ENCODE measurements at places on chromosomes 3 and 15.

DNA sequence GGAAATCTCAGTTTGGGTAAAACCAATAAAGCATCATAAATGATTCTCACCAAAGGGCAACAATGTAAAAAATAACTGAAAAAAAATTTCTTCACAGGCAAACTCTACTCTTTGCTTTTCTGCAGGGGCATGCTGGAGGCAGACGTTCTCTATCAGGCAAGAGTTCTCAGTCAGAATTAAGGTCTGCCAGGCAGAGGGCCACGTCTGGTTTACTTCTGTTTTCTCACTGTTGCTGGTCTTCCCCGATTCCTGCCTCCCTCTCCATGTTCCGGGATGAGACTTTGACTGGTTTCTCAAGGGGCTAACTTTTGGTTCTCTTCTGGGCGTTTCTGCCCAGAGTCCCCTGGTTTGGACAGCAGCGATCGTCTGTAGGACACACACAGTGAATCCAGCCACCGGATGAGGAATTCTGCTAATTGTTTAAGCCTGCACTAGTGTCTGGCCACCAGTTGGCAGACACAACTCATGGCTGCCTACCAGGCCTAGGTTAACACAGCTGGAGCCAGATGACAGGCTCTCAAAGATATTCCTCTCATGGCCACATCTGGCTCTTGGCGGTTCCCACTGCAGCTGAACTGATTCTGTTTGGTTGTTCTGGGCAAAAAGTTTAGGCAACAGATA lies 273.1 kb downstream of the FOXP1 start:
- DNase-seq = no peak

DNA sequence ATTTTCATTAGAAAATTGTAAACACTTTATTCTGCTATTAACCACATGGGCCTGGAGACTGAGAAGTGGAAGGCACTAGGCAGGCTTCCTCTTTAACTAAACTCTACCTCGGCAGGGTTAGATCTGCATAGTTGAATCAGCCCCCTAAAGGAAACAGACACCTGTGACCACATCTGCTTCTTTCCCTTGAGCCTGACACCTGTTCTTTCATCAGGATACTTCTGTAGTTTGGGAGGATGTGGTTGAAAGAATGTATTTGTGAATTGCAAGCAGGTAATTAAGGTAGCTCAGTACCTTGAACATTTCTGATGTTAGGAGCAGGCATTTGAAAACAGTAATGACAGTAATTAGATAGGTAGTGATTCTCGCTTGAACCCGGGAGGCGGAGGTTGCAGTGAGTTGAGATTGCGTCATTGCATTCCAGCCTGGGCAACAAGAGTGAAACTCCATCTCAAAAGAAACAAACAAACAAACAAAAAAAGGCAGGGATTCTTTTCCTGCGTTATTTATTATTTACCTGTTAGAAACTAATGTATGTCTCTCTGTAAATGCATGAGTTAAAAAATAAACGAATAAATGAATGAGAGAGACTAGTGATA lies 468.5 kb downstream of the NLGN1 start:
- DNase-seq = no peak

GRCh38 chr15:37100966-37101215 lies 542 bp upstream of the MEIS2 start:
- no peak for DNase-seq

DNA sequence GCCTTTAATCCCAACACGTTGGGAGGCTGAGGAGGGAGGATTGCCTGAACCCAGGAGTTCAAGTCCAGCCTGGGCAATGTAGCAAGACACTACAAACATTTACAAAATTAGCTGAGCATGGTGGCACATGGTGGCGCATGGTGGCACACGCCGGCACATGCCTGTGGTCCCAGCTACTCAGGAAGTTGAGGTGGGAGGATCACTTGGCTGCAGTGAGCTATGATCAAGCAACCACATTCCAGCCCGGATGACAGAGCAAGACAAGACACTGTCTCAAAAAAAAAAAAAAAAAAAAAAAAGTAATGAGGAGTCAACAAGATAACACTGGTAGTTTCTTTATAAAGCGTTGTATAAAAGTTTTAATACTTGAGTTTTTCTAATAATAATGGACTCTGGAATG lies 10.1 kb downstream of the FEZF2 start:
- DNase-seq = no peak

DNA sequence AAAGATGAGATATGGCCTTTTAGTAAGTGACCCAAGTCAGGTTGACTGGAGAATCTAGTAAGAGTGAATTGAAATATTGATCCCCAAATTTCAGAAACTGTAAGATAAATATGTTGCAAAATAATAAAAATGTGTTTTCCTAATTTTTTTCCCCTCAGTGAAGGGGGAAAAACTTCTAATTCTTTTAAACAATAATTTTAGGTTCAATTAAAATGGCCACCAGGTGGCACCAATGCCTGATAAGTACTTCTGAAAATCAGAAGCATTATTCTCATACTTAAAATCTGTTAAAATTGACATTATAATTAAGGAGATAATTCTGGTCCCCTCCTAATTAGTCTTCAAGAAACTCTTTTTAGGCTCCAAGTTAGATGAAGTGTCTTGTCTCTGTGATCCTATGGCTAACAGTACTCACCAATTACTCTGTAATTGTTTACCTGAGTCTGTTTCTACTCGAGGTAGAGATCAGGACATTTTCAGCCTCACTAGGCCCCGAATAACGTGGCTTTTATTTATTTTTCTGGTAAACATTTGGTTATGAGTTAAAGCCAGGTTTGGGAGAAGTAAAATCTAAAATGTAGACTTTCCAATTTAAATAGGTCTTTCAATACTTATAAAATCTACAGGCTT lies 52.6 kb downstream of the NMD3 start:
- DNase-seq = no peak

GRCh38 chr3:127531821-127532220 lies 58.7 kb downstream of the TPRA1 start:
- no peak for DNase-seq

GRCh38 chr15:85314633-85315032 lies 65.8 kb upstream of the AKAP13 start:
- no peak for DNase-seq

GRCh38 chr3:58414538-58415197 lies 19.0 kb downstream of the PDHB start:
- DNase-seq = peak; percentile 46

DNA sequence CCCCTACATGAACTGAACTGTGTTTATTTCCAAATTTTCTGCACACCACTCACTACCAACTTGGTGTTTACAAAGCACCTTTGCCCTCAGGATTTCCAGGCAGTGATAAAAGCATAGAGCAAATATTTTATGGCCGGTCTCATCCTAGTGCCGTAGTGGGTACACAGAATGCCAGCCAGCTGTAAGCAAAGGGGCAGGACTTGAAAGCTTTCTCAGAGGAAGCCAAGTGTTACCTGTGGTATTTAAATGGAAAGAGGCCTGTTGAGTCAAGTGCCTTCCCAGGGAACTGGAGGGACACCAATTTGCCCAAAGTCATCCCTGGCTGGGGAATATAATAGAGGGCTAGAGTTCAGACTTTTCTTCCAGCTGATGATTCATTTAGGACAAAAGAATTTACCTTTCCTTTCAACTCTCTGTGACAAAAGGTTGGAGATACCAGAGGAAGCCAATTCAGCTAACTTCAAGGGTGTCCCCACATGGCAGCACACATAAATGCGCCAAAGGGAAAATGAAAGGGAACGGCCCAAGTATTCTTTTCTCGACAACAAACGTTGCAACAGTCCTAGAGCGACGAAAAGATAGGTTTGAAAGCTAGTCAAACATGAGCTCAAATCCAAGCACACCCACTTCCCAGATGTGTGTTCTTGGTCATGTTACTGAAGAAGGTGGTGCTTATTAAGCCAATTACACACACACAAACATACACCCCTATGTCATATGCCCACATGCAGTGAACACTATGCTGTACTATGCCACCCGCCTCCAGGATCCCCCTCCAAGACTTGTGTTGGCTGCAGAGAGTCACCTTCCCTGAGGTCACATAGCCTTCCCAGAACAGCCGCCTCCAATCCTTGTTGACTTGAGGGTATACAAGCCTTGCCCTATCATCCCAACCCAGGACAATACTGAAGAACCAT lies 27.7 kb downstream of the MAGI1 start:
- DNase-seq = no peak

DNA sequence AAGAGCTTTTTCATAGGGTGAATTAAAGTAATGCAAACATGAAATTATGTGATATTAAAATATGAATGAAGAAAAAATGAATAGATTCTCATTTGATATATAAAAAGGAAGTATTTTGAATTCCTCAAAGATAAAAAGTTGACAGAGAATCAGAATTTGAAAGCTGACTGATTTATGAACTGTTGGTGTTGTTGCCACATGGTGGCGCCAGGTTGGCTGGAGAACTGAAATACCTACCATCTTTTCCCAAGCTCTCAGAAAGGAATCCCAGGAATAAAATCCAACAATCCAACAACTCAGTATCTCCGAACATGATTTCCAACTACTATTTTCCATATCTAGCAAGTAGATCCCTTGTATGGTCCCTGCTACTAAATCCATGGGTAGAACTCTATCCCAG lies 3.1 kb downstream of the MYRIP start:
- no peak for DNase-seq

- no peak for DNase-seq
Observed at GRCh38 chr3:30256474-30256873, 349.9 kb upstream of the TGFBR2 start.

- no peak for DNase-seq
Observed at GRCh38 chr15:31303726-31304648, 22.6 kb upstream of the KLF13 start.

- no peak for DNase-seq
Observed at GRCh38 chr3:16112910-16113504, 61.5 kb upstream of the GALNT15 start.

- DNase-seq = no peak
Observed at GRCh38 chr3:113057117-113057516, 66.3 kb downstream of the GTPBP8 start.

- DNase-seq = no peak
Observed at GRCh38 chr3:123700791-123701722, 116.2 kb upstream of the HACD2 start.

DNA sequence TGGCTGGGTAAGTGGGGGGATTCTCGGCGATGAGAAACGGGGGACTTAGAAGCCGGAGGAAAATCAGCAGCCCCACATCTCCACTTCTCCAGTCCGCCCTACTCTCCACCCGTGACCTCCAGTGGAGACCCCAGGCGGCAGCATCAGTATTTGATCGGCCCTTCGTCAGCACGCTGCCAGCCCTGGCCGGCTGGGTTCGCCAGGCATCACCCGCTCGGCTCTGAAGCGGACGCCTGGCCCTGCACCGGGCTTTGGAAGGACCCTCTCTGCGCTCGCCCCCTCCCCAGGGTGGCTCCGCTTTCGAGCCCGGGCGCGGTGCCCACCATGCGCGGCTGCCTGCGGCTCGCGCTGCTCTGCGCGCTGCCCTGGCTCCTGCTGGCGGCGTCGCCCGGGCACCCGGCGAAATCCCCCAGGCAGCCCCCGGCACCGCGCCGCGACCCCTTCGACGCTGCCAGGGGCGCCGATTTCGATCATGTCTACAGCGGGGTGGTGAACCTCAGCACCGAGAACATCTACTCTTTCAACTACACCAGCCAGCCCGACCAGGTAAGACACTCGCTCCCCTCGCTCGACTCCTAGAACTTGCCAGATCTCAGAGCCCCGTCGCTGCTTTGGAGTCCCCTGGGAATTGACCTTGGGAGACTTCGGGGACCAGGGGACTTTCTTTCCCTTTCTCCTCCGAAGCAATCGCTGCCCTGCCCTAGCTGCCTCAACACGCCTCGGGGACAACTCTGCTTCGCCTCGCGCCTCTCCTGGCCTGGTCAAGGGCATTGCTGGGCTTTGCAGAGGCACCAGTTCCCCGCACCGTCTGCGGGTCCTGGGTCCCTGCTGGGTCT lies 561 bp downstream of the SIDT1 start:
- DNase-seq = peak; percentile 12

DNA sequence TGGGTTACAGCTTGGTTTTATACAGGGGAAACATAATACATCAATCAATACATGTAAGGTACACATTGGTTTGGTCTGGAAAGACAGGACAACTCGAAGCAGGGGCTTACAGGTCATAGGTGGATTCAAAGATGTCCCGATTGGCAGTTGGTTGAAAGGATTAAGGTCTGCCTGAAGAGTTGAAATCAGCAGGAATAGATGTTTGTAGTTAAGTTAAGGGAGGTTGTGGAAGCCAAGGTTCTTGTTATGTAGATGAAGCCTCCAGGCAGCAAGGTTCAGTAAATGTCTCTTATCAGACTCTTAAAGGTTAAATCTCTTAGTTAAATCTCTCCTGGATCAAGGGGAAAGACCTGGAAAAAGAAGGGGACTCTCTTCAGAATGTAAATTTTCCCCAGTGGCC lies 58.4 kb upstream of the MINAR1 start:
- DNase-seq = no peak

DNA sequence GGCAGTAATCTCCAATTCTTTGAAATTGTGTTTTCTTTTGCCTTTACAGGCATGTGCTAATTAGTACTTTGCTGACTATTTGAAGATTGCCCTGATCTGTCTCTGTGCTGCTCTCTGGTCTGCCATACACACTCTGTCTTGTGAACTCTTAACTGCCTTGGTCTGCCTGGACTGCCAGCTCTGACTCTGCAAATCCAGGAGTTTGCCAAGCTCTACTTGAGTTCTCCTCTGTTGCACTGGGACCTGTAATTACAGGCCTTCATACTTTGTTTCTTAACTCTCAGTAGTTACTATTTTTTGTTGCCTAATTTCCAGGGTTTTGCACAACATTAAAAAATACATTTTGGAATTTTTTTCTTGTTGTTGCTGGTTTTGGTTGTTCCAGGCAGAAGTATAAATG lies 155.0 kb downstream of the RSRC1 start:
- DNase-seq = no peak

- DNase-seq = no peak
Observed at GRCh38 chr3:112640276-112640929, 540 bp downstream of the CCDC80 start.

DNA sequence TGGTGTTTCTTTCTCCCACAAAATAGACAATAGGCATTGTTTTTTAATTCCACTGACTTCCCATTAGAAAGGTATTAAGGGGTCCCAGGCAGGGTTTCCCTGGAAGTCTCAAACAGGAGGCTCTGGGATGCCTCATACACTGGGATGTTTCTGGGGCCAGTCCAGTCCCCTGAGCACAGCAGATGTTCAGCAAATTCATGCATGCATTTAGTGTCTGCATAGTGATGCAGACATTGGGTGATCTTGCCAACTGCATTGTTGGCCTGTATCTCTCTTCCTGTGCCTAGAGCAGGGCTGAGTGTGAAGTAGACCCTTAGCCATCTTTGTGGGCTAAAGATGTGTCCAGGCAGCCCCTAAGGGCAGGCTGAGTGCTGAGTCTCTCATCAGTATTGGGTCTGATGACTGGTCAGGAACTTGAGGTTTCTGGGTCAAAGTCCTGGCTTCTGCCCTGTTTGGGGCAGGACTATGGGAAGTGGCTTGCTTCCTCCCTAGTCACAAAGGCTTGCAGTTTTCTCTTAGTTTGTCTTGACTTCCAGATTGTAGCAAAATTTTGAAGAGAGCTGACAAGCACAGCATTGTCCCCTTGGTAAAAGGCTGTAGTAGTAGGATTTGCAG lies 56.5 kb downstream of the BSN start:
- DNase-seq = no peak

DNA sequence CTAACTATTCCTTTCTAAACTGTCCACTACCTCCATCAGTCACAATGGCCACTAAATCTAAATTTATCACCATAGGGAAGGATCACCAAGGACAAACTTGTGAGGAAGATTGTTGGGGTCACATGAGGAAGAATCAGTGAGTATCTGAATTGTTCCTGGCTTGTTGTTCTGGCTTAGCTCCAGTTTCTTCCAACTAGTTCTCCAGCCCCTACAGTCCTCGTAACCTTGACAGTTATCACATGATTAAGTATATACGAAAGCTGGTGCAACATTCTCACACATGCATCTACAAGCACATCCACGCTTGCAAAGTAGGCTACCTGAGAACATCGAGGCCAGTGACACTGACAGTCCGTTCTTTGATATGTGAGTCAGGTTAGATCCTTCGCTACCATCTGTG lies 46.0 kb downstream of the RUBCN start:
- DNase-seq = no peak

Data from activated CD4-positive, alpha-beta T cell treated with anti-CD3 and anti-CD28 coated beads, Interleukin-2, amount 50 U/mL, for 24 hours (primary cell).